H1 (cell line): ENCODE measurements at places on chromosomes 16 and 17.
A peak's percentile ranks its signal among the peaks of the same experiment; 100 is the strongest.

GRCh38 chr17:80631142-80632045 is 86.8 kb downstream of the RPTOR start:
- no peak for DNase-seq

DNA sequence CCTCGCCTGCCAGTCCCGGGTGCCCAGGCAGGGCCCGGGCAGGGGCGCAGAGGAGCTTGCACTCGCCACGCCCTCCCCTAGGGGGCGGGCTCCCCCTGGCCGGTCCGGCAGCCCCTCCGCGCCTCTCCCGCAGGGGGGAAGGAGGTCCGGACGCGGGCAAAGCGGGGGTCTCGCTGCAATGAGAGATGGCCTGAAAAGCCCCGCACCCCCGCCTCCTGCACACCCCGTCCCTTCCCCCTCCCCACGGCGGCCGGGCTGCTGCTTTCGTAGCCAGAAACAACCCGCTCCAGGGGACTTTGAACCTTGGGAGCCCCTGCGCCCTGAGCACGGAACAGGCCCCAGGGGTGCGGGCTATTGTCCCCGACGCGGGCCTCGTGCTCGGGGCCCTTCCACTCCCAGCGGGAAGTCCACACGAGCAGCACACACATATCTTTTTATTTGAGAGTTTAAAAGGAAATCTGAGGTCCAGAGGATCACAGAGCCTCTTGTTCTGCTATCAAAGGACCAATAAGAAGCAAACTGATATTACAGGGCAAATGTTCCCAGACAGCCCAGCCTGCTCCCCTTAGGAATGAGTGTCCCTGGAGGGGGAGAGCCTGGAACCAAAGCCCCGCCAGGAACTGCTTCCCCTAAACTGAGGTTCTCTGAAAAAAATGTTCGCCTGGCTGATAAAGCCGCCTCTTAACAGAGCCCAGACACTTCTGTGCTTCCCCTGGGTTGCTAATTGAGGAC is 5.8 kb upstream of the CBX4 start:
- DNase-seq, result no peak

DNA sequence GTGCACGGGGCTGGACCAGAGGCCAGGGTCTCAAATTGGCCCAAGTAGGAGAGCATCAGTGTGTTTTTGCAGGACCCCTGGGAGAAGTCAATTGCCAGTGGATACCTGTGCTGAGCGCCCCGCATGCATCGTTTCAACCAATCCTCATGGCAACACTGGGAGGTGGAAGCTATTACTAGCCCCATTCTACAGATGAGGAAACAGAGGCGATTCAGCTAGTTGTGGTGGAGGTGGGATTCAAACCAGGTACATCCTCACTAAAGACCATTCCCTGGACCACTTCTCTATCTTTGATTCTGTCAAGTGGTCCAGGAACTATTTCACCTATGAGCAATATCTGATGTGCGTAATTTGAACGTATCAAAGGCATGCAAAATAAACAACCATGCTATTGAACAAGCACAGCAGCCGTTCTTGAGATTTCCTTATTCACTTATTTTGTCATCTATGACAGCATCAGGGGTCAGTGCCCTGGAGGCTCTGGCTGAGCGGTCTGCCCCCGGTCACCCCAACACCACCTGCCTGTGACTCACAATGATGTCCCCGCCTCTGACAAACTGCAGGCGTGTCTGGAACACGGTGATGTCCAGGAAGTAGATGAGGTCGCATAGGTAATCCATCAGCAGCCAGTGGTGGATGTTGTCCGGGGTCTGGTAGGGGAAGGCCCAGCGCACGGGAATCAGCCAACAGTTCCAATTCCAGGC is 54.0 kb downstream of the CNGB1 start:
- no peak for DNase-seq

- DNase-seq, result no peak
Measured at GRCh38 chr16:27818246-27818645, 245.3 kb downstream of the GSG1L start.

GRCh38 chr16:57257455-57258070 is 12.5 kb downstream of the ARL2BP start:
- no peak for DNase-seq

- DNase-seq, result no peak
Measured at GRCh38 chr17:51508048-51508447, 247.7 kb downstream of the UTP18 start.

GRCh38 chr16:57013229-57013628 is 23.9 kb downstream of the NLRC5 start:
- DNase-seq, result no peak

- DNase-seq, result no peak
Measured at GRCh38 chr16:10601444-10602408, 21.3 kb upstream of the EMP2 start.

GRCh38 chr16:4315186-4316107 is at the start of gene GLIS2:
GLIS2 (plus strand) TSS chr16:4316067; CDS start chr16:4332281, 16,214 bp downstream.
- peak; percentile 73 for DNase-seq

- no peak for DNase-seq
Measured at GRCh38 chr17:49967205-49967604, 1.8 kb upstream of the DLX4 start.

GRCh38 chr17:56773124-56773523 is 60.6 kb downstream of the C17orf67 start:
- DNase-seq, result no peak

DNA sequence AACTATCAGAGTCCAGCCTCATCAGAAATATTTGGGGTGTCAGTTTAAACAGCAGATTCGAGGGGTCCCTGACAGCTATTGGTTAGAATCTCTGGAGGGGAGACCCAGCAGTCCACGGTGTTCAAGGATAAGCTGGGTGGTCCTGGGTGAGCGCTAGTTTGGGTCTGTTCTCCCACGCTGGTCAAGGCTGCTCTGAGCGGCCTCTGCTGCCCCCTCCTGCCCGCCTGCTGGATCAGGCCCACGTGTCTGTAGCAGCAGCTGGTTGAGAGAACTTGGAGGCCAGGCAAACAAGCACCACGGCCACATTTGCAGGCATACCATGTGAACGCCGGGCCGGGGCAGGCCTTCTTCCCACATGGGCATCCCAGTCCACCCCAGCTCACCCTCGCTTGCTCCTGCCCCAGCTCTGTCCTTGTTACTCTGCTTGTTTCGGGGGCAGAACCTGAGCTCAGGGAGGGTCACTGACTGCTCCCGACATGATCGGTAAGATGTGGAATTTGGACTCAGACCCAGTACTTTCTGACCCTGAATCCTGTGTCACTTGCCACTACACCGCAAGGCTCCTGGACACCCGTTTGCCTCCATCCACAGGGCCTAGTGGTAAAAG is 7.4 kb downstream of the FOXF1 start:
- no peak for DNase-seq

- DNase-seq, result no peak
Measured at GRCh38 chr17:17907469-17907868, 64.7 kb downstream of the TOM1L2 start.

- DNase-seq, result no peak
Measured at GRCh38 chr16:78348886-78349285, 249.4 kb downstream of the WWOX start.

- DNase-seq, result no peak
Measured at GRCh38 chr17:1752425-1753262, 9.2 kb upstream of the SERPINF1 start.

DNA sequence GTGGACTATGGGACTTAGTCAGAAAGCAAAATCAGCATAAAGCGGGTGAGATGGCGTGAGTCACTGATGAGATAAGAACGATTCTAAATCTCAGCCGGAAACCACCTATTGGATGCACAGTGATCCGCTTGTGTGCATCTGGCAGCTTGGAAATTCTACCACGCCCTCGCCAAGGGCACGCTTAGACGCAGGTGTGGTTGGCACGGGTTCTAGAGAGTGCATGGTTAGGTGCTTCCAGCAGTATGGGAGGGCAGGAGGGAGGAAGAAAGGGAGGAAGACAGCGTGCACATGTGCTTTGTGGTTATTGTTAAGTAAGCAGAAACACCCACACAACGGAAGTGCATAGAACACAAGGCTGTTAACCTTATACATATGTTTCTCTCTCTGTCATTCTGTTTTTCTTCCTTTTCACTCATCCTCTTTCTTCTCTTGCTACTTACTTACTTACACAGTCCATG is 374.0 kb upstream of the ASIC2 start:
- no peak for DNase-seq

DNA sequence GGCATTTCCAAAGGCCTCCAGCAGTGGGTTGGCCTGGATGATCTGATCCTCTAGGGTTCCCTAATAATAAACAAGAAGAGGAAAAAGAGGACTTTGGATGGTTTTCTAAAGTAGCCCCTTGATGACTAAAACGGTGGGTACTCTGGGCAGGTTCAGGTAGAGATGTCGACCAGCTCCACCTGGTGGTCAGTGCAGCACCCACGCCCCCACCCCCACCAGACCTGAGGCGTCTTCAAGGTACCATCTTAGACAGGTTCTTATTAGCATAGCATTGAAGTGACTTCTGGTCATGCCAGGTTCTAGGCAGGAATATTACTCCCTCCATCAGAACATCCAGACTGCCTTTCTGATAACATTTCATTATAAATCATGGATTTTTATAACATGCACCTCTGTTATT is 15.0 kb downstream of the MYH13 start:
- DNase-seq, result peak; percentile 19

DNA sequence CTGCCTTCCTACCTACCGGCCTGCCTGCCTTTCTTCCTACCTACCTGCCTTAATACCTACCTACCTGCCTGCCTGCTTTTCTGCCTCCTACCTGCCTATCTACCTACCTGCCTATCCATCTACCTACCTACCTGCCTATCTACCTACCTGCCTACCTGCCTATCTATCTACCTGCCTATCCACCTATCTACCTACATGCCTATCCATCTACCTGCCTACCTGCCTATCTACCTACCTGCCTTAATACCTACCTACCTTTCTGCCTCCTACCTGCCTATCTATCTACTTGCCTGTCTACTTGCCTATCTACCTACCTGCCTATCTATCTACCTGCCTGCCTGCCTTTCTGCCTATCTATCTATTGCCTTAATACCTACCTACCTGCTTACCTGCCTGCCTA is 383.8 kb upstream of the PSMD7 start:
- DNase-seq, result no peak

DNA sequence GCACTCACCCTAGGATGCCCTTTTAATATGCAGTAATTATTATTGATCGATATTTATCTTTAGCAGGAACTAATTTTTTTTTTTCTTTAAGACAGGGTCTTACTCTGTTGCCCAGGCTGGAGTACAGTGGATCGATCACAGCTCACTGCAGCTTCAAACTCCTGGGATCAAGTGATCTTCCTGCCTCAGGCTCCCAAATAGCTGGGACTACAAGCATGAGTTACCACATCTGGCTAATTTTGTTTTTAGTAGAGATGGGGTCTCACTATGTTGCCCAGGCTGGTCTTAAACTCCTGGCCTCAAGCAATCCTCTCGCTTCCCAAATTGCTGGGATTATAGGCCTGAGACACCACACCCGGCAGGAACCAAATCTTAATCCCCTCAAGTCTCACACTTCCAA is 29.3 kb downstream of the KIAA0753 start:
- no peak for DNase-seq

- DNase-seq, result no peak
Measured at GRCh38 chr16:70577256-70577698, 53.7 kb downstream of the SF3B3 start.

- DNase-seq, result peak; percentile 34
Measured at GRCh38 chr16:57091200-57091974, 996 bp upstream of the CPNE2 start.

- DNase-seq, result no peak
Measured at GRCh38 chr16:4404967-4405696, 11.3 kb downstream of the CORO7 start.
